ENCODE measurements at places on chromosomes 13 and 19. TPM values are rescaled to one million over a fixed set of nuclear protein-coding genes. Genes with fewer than 3 reads are reported as not detected.

The KXD1 gene
- 143 TPM for polyA plus RNA-seq

The GJB6 gene
- polyA plus RNA-seq = not detected

The CYP4F11 gene
- polyA plus RNA-seq = 8.2 TPM

The ZNF844 gene
- polyA plus RNA-seq = 0.90 TPM

The POSTN gene
- polyA plus RNA-seq = not detected

The FLT3 gene
- not detected for polyA plus RNA-seq

The FLT3LG gene
- 2.6 TPM for polyA plus RNA-seq

The EID2B gene
- polyA plus RNA-seq = 2.2 TPM

The LRRC63 gene
- polyA plus RNA-seq = not detected

The IRGC gene
- not detected for polyA plus RNA-seq

DNA sequence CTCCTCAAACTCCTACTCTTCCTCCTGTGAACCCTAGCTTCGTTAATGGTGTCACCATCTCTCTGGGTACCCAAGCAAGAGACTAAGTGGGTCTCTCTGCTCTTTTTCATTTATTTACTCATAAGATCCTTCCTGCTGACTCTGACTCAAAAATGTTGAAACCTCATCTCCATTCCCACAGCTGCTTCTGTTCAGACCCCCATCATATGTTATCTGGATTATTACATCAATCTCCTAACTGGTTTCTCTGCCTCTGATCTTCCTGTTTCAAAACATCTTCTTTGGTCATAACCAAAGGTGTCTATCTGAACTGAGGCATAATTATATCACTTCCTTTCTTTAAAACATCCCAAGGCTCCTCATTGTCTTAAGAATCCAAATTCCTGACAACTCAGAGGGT is 2.0 kb upstream of the MEDAG start:
- no peak for DNase-seq

DNA sequence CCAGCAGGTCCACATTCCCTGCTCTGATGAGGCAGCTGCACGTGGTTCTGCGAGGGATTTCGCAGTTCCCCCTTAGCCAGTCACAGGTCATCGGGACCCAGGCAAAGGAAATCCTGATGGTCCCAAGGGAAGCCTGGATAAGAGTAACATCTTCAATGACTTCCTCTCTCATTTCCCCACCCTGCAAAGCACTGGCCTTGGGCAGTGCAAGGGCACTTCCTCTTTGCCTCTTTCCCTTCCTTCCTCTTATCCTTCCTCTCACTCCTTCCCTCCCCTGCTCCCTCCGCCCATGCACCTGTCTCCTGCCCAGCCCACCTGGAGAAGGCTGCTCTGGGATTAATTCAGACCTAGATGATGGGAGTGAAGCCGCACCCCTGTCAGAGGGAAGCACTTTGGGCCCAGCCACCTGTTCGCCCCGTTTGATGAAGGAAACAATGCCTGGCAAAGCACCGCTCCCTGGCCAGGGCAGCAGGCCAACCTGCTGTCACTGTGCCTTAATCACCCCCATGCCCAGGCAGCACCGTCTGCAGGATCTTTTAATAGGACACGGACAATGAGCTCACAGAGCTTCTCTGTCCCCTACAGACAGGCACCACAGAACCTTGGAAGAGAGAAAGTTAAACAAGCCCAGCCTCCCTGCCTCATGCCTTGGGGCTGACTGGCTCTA is 113.5 kb upstream of the PABPC3 start:
- no peak for DNase-seq

- DNase-seq = peak; percentile 16
Measured at GRCh38 chr19:35346193-35347052, 1.3 kb upstream of the FFAR1 start.

GRCh38 chr19:49473868-49474541 is at the start of gene FLT3LG:
FLT3LG (plus strand) TSS chr19:49474215; CDS start chr19:49474640, 425 bp downstream.
- DNase-seq = peak; percentile 46

DNA sequence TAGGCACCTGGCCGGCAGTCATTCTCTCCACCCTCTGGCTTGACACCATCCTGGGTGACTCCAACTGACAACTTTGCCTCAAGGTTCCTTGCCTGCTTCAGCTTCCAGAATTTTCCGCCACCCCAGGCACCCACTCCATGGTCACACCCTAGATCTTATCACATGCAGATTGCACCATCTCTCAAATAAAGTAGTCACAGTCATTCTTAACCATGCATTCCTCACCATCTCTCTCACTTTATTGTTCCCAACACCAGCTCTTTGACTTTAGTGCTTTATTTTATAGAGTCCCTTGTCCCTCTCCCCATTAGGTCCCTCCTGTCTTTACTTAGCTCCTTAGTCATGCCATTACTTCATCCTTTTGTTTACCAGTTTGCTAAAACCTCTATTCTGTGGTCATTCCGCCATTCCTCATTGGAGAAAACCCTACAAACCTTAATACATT is 351.7 kb downstream of the SPRY2 start:
- no peak for DNase-seq

- DNase-seq = no peak
Measured at GRCh38 chr19:5062799-5063198, 93.9 kb downstream of the KDM4B start.

DNA sequence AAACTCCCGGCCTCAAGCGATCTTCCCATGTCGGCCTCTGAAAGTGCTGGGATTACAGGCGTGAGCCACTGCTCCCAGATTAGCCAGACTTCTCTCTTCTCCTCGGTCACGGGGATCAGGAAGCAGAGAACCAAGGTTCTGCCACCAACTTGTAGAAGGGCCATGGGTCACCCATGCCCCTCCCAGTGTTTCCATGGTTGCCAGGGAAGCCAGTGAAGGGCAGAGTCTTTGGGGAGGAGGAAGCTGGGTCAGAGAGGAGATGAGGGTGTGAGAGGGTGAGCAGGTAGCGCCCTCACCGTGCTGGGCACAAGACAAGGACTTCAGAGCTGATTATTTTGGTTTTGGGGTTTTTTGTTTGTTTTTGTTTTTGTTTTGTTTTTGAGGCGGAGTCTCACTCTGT is 77.1 kb downstream of the GNG7 start:
- no peak for DNase-seq

DNA sequence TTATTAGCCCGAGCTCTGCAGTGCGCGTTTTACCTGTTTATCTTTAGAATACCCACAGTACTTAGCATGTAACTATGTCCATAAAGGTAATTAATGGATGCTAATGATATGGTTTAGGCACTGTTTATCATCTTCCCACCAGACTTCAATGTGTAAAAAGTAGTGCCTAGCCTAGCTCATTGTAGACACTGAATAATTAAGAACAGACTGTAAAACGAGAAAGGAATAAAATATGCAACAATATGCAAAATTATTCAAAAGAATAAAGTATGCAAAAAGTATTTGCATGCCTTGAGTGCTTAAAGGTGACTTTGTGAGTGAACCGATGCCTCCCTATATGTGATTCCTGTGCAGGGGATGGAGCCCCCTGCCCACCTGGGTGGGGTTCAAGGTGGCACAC is 35.7 kb upstream of the RNF113B start:
- no peak for DNase-seq

- DNase-seq = no peak
Measured at GRCh38 chr19:474126-475078, 13.6 kb upstream of the SHC2 start.

DNA sequence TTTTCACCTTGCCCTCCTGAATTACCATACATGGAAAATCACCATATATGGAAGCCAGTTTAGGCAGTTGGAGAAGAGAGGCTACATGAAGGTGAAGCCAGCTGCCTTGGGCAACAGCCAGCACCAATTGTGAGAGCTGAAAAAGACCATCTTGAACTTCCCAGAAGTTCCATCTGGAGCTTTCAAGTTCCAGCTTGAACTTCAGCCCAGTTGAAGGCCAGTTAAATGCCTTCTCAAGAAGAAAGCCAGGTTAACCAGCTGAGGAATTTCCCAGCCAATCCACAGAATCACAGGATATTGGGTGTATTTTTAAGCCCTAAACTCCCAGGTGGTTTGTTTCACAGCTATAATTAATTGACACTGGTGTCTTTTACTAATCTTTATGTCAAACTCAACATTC is 713.6 kb upstream of the MIR17HG start:
- no peak for DNase-seq

- DNase-seq = no peak
Measured at GRCh38 chr19:7738023-7738422, 6.1 kb upstream of the CLEC4G start.

DNA sequence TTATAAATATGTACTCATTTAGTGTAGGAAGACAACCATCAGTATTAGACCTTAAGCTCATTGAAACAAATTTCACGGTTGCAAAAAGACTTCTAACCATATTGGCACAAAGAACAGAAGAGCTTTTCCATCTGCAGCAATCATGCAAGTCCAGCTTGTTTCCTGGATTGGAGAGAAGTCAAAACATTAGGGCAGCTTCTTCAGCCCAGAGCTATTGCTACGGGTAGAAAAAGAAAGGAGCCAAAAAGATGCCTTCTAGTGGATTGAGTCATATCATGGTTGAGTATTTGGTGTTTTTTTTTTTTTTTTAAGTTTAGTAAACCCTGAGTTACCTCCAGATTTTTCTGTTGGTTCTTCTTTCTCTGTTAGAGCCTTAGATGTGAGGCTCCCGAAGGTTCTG is 99.8 kb downstream of the WDFY2 start:
- no peak for DNase-seq

DNA sequence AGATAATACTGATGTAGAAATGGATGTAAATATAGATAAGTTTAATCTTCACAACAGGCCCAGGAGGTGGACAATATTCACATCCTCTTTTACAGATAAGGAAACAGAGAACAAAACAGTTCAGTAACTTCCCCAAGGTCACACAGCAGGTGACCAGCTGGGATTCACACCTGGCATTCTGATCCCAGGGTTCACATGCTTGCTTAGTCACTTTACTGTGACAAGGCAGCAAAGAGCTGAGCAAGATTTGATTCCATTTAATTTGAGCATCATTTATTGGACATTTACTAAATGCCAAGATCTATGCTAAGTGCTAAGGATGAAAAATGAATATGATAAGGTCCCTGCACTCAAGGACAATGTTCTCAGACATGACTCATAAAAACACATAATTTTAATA is 94.1 kb upstream of the STARD13 start:
- DNase-seq = peak; percentile 43

DNA sequence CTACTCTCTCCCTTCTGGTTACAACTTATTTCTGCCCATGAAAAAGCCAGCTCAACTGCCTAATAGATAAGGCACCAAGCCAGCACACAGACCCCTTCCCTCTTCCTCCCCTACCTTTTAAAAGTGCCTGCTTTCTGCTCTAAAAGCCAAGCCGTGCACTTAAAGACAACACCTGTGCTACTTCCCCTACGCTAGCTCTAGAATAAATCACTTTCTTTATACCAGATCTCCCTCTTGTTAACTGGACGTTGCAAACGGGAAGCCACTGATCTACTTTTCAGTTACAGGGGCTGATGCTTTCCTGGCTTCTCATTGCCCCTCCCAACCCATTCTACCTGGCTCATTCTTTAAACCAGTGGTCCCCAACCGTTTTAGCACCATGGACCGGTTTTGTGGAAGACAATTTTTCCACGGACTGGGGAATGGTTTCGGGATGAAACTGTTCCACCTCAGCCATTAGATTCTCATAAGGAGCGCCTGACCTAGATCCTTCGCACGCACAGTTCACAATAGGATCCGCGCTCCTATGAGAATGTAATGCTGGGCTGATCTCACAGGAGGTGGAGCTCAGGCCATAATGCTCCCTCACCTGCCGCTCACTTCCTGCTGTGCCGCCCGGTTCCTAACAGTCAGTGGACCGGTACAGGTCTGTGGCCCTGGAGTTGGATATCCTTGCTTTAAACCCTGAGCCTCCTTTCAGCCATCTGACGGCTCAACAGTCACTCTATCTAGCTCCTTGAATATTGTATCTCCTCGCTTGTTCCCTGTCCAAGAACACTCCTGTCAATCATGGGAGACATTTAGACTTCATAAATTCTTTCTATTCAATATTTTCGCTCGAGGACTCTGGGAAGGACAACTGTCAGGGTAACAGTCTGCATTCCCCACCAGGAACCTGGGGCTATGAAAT is 841 bp upstream of the ZNF223 start:
- no peak for DNase-seq

DNA sequence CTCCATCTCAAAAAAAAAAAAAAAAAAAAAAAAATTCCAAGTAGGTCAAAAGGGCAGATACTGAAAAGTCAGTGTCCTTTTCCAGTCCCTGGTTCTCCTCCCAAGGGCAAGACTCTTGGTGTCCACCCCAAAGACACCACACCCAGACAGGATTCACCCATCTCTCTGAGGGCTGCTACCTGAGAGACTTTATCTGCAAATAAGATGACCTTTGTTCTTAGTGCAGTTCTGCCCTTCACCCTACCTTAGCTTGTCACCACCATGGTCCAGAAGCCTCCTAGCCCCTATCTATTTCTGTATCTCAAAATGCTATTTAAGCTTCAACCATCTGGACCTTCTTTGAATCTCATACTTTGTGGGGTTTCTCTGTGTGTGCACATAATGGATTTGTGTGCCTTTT is 4.2 kb upstream of the FBXO27 start:
- no peak for DNase-seq

DNA sequence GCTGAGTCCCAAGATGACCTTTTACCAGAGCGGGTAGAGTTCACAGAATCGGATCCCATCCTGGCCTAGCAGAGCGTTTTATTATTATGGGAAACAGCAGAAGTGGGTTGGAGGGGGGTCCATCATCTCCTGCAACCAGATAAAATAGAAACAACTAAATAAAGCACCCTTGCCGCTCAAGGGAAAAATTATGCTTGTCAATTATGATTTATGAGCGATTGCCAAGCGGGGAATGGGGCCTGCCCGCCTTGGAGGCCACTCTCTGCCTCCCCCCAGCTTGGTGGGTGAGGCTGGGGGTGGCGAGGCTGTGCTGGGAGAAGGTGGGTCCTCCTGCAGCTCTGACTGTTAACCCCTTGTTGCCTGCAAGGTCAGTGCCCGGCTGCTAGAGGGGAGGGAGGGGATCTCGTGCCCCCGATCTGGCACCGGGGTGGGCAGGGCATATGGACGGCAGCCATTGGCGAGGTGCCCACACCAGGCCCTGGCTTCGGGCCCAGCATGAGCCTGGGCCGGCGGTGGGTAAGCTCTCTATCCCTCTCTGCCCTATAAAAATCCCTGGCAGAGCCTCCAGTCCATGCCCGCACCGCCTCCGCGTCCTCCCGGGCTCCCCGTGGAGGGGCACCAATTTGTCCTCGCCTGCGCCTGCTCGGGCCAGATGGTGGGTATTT is 129.1 kb downstream of the URI1 start:
- no peak for DNase-seq

All from HepG2 (cell line).